ENCODE measurements at places on chromosomes 7 and 10.

DNA sequence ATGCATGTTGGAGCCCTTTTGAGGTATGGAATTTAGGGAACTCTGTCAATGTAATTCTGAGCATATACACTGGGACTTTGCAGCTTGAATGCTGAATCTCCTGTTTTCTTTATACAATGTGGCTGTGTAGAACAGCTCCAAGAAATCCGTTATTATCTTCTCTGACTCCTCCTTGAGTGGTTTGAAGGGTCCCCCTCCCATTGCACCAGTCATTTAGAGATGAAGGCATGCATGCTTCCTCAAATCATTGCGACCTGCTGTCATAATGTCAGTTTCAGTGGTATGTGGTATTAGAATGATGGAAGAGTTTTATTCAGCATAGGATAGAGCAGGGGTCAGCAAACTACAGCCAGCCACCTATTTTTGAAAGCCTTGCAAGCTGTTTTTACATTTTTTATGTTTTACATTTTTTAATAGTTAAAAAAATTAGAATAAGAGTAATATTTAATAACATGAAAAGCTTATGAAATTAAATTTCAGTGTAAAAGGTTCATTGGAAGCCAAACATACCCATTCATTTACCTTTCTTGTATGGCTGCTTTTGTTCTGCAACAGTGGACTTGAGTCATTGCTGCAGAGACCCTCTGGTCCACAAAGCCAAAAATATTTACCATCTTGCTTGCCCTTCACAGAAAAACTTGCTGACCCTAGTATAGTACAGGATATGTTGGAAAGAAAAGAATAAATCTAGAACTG is 8.1 kb downstream of the STK17A start:
- no peak for DNase-seq

DNA sequence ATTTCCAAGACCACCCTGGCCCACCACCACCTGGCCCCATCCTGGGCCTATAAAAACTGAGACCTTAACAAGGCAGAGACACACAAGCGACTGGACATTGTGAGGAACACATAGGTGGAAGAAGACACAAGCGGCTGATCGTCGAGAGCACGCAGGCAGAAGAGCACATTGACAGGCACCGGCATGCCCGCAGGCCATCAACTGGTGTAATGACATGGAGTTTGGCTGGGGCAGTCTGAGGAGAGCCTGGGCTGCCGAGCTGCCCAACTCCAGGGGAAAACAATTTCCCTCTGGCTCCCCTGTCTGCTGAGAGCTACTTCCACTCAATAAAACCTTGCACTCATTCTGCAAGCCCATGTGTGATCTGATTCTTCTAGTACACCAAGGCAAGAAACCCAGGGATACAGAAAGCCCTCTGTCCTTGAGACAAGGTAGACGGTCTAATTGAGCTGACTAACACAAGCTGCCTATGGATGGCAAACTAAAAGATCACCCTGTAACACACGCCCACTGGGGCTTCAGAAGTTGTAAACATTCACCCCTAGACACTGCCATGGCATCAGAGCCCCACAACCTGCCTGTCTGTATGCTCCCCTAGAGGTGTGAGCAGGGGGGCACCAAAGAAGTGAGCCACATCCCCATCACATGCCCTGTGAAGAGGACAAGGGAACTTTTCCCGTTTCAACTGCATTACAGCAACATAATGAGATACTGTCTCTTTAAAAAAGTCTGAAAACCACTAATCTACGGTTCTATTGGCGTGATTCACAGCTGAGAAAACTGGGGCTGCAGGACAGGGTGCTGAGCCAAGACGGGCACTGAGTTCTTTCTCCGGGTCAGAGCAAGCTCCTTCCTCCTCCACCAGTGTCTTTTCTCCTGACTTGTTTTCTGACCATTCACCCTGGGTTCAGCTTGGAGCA is 18.5 kb upstream of the TNS3 start:
- no peak for DNase-seq

- DNase-seq: no peak
These were observed 39.2 kb upstream of the LRRC17 start for GRCh38 chr7:102873470-102874165.

DNA sequence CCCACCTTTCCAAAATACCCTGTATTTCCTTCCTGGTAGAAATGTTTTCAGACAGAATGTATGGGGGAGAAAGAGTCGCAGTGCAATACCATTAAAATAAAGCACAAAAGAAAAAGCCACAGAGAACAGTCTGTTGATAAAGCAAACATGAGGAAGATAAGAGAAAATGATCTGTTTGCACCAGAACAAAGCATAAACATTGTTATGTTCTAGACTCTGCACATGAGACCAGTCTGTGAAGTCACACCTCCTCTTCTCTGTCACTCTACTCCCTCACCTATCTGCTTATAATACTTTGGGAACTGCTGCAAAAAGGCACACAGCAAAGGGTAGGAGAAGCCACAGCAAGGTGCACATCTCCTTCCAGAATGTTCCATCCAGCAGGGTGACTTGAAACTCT is 67.2 kb upstream of the LRGUK start:
- no peak for DNase-seq

- DNase-seq: no peak
These were observed 89.3 kb downstream of the ICA1 start for GRCh38 chr7:8172372-8173354.

- DNase-seq: no peak
These were observed 138.9 kb downstream of the PKD1L1 start for GRCh38 chr7:47809387-47809786.

DNA sequence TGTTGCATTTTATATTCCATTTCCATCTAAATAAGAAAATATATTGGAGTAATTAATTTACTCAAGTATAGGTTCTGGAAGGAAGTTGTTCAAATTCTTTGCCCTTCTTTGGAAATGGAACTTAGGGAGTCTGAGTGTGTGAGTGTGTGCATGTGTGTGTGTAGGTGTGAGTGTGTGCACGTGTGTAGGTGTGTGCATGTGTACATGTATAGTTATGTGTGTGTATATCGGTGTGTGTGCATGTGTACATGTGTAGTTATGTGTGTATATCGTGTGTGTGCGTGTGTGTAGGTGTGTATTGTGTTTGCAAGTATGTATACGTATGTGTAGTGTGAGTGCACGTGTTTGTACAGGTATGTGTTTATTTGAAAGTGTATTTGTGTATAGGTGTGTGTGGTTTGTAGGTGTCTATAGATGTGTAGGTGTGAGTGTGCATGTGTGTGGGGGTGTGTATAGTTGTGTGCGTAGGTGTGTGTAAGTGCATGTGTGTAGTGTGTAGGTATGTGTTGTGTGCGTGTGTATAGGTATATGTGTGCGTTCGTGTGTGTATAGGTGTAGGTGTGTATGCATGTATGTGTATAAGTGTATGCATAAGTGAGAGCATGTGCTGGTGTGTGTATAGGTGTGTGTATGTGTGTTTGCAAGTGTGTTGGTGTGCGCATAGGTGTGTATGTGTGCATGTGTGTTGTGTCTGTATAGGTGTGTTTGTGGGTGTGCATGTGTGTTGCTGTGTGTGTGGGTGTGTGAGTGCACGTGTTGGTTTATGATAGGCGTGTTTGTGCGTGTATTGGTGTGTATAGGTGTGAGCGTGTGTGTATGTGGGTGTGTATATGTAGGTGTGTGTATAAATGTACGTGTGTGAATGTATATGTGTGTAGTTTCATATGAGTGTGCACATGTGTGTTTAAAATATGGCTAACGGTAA is 266.2 kb downstream of the CAMK1D start:
- no peak for DNase-seq

GRCh38 chr7:40582539-40582938 is 447.7 kb downstream of the SUGCT start:
- DNase-seq: no peak

DNA sequence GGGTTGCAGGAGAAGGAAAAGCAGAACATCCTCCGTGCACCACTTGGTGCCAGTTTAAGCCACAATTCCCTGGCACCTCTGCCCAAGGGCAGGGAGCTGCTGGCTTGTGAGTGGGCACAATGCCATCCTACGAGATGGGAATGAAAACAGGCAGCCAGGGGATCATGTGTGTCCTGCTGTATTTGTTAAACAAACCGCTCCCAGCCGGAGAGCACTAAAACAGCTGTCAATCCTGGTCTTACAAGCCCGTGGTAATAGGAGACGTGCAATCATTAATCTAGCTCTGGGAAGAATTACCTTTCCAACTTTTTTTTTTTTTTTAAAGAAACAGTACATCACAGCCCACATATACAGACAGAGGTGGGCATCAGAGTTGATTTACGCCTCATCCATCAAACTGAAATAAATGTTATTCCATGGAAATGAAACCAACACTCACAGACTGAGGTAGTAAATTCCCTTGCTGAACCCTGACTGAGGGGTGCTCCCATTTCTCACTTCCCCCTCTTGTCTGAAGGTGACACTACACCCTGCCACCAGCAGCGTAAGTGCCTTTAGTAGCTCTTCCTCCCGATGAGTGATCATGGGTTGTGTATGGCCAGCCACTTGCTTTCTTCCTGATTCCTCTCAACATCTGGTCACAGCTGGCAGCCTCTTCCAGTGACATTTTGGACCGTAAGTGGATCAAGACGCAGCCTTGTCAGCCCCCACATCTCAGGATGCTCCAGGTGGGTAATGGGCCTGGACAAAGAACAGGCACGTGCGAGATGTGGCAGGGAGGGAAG is 143.8 kb downstream of the TEX36 start:
- DNase-seq: no peak

GRCh38 chr7:128836729-128837348 is 6.6 kb downstream of the FLNC start:
- DNase-seq: no peak

GRCh38 chr7:141369422-141369821 is 181.8 kb upstream of the AGK start:
- DNase-seq: no peak

GRCh38 chr10:131870411-131870810 is 30.4 kb upstream of the PPP2R2D start:
- no peak for DNase-seq

- DNase-seq: no peak
These were observed 22.2 kb downstream of the YAE1 start for GRCh38 chr7:39588416-39588815.

DNA sequence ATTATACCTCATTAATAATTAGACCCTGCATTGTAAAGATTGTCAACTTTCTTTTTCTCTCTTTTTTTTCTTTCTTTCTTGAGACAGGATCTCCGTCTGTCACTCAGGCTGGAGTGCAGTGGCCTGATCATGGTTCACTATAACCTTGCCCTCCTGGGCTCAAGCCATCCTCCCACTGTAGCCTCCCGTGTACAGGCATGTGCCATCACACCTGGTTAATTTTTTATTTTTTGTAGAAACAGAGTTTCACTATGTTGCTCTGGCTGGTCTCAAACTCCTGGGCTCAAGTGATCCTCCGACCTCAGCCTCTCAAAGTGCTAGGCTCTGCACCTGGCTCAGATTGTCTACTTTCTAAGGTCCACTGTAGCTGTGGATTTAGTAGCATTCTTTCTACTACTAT is 50.7 kb downstream of the MDFIC start:
- DNase-seq: no peak

GRCh38 chr10:23280419-23281043 is 64.1 kb downstream of the C10orf67 start:
- no peak for DNase-seq

- peak; percentile 67 for DNase-seq
These were observed 132.7 kb downstream of the ELAPOR2 start for GRCh38 chr7:86926732-86927131.

- no peak for DNase-seq
These were observed 68.9 kb upstream of the FOXK1 start for GRCh38 chr7:4612939-4613841.

- peak; percentile 96 for DNase-seq
These were observed 91.8 kb downstream of the SPAG6 start for GRCh38 chr10:22436893-22437619.

DNA sequence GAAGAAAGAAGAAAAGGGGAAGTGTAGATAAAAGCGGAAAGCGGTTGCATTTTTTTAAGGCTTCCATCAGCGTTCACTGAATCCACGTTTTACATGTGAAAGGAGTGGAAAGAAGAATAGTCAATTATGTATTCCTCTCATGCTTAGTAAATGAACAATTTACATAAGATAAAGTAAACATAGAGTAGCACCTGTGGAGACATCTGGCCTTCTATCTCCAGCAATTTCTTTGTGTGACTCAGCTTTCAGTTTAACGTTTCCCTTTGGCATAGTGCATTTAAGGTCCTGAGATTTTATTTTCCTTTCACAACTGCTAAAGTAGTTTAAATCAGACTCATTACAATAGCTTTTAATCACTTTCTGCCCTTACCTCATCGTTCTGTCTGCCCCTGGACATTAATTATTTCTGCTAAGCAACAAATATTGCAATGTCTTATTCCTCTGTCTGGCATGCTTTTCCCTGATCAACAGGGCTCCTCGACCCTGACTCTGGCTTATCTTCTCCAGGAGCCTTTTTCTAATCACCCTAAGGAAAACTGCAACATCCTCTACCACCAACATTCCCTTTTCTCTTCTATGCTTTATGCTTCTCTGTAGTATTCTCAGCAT is 383.5 kb upstream of the VWC2 start:
- DNase-seq: no peak

DNA sequence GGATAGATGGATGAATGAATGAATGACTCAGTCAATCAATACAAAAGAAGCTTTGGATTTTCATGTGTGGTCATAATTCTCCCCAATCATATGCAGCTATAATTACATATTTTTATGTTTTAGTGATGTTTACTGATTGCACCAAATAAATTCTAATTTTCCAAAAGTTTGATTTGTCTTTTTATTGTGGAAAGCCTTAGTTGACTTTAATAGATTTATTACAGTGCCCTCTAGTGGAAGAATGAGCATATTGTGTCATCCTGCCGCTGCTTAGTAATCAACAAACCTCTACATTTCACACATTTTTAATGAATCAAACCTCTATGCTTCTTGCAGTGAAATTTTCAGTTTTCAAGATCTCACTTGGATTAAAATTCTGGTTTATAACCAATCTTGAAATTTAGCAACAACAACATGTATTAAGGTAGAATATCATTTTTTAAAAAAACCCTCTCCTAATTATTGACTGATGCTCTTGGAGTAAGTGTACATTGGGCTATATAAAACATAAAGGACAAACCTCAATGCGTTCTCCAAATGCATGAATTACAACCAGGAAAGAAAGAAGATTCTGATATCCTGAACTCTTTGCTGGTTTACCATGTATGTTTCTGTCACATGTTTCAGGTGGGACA is 55.6 kb upstream of the PNLIP start:
- no peak for DNase-seq

GRCh38 chr7:69782917-69783684 is 184.8 kb downstream of the AUTS2 start:
- DNase-seq: no peak

DNA sequence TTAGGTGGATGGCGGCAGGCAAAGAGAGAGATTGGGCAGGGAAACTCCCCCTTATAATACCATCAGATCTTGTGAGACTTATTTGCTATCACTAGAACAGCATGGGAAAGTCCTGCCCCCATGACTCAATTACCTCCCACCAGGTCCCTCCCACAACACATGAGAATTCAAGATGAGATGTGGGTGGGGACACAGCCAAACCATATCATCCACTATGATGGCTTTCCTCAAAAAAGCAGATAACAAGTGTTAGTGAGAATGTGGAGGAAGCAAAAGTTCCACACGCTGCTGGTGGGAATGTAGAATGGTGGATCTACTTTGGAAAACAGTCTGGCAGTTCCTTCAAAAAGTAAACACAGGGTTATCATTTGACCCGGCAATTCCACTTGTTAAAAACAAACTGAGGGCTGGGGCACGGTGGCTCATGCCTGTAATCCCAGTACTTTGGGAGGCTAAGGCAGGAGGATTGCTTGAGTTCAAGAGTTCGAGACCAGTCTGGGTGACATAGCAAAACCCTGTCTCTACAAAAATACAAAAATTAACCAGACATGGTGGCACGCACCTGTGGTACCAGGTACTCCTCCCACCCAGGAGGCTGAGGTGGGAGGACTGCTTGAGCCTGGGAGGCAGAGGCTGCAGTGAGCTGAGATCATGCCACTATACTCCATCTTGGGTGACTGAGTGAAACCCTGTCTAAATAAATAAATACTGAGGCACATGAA is 161.4 kb upstream of the EEPD1 start:
- no peak for DNase-seq
